Stimulated activated CD4-positive, alpha-beta T cell treated with anti-CD3 and anti-CD28 coated beads, Interleukin-1b, Interleukin-23, amount 100 ng/mL, for 4 hours (primary cell): ENCODE measurements at places on chromosomes 3 and 15.

- DNase-seq: no peak
Observed at GRCh38 chr3:125436921-125437320, 61.8 kb upstream of the ZNF148 start.

GRCh38 chr3:88009066-88009465 is 49.7 kb downstream of the CGGBP1 start:
- no peak for DNase-seq

- no peak for DNase-seq
Observed at GRCh38 chr3:85721409-85722145, 762.8 kb downstream of the CADM2 start.

DNA sequence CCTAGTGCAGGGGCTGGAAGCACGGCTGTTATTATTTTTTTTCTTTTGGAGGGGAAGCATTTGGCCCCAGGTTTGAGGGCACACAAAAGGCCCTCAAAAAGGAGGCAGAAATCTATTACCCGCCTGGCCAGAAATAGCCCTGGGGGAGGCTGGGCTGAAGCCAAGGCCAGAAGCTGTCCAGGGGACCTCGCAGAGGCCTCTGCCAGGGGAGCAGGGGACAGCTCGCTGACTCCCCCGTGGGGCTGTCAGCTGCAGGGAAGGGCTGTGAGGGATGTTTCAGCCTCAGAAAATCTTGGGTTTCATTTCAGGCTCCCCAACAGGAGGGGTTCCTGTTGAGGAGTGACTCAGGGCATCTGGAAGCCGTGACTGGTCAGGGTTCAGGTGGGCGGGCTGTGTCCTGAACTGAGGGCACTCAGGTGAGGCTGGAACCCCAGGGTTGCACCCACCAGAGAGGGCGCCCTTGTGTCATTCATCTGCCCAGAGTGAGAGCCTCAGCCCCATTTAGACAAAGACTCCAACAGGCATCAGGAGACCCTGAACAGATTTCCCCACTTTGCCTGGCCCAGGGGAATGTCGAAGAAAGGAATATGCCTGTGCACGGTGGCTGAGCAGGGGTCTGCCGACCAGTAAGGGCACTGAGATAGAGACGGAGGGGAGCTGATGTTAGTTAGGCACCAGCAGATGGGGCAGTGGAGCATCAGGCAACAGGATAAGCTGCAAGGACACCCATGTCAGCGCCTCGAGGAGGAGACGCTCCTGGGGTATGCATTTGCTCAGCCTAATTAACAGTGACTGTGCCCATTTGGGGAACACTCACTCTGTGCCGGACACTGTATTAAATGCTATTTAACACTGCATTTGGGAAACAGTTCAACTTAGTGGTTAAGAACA is 43.5 kb upstream of the SLC6A11 start:
- DNase-seq: no peak

DNA sequence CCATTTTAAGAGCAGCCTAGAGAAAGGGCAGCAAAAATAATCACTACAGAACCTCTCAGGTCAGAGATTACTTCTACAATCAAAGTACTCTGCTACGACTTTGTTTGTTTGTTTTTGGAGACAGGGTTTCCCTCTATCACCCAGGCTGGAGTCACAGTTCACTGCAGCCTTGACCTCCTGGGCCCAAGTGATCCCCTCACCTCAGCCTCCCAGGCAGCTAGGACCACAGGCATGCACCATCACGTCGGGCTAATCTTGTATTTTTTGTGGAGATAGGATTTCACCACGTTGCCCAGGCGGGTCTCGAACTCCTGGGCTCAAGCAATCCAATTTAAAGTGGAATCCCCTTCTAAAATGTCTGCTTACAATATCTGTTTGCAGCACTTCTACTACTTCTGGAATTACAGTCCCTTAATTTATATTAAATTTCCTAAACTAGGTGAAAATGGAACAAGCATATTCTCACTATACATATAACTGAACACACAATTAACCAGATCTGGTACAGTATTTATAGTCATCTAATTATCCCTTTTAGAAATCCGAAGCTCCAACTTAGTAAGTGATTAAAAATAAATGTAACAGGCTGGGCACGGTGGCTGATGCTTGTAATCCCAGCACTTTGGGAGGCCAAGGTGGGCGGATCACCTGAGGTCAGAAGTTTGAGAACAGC is 4.4 kb downstream of the UACA start:
- no peak for DNase-seq

DNA sequence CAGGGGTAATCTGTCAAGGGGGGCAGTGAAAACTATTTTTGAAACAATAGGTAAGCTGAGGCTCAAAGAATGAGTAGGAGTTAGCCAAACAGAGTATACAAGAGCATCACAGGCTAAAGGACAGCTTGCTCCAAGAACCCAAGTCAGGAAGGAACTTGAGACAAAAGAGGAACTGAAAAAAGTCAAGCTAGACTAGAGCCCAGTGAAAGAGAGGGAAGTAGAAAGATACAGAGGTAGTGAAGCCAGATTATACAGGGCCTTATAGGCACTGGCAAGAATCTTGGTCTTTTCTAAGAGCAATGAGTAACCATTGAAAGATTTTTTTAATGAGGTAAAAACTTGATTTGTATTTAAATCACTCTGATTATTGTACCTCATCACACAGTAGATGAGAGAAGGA is 69.9 kb downstream of the FILIP1L start:
- DNase-seq: no peak

DNA sequence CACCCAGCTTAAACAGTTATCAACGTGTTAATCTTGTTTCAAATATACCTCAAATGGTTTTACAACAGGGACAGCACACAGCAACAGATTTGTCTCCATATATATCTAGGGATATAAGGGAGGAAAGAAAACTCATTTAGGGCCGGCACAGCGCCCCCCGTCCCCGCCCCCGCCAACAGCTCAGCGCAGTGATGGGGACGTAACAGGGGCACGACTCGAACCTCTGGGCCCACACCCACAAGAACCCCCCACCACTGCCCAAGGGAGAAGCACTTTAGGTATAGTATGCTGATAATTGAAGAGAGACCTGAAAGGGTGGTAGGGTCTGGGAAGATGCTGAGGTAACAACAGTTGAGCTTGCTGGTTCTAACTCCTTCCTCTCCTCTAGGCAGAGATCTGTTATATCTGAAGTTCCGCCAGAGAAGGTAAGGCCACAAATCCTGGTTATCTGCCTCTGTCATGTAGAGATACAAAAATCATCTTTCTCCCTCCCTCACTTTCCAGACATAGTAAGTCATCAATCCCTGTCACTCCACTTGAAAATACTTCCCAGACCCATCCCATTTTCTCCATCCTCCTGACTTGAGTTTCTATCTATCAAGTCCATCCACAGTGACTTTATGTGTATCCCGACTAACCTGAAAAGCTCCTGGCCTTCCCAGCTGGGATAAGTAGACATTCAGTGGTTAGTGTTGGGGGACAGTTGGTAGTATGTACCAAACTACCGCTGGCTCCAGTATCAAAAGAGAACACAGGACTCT is 126.9 kb downstream of the PDZRN3 start:
- DNase-seq: no peak

DNA sequence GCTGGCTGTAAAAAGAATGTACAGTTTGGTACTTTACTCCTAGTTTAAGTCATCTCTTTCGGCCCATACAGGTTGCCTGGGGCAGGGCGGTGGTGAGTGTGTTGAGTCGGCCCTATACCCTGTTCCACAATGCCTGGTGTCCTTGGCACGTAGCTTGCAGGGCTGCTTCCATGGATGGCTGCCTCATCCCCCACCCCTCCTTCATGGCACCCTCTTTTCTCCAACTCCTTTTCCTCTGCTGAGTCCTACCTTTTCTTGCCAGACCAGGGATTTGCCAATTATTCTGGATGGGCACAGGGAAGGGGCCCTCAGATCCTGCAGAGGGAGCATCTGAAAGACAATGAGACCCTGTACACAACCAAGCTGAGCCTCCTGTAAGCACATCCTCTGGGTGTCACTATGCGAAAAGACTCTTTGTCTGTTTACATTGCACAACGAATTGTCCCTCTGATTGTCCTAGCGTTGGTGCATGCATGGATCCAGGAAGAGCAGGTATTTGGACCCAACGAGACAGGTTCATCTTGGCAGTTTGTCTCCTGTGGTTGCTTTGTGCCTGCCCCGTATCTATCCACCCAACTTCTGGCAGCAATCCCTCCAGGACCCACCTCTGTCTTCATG is 73.6 kb upstream of the CGNL1 start:
- DNase-seq: no peak

GRCh38 chr15:39682366-39682765 is 100.3 kb downstream of the FSIP1 start:
- no peak for DNase-seq

GRCh38 chr15:62067448-62068044 is 769 bp downstream of the C2CD4A start:
- DNase-seq: peak; percentile 19

DNA sequence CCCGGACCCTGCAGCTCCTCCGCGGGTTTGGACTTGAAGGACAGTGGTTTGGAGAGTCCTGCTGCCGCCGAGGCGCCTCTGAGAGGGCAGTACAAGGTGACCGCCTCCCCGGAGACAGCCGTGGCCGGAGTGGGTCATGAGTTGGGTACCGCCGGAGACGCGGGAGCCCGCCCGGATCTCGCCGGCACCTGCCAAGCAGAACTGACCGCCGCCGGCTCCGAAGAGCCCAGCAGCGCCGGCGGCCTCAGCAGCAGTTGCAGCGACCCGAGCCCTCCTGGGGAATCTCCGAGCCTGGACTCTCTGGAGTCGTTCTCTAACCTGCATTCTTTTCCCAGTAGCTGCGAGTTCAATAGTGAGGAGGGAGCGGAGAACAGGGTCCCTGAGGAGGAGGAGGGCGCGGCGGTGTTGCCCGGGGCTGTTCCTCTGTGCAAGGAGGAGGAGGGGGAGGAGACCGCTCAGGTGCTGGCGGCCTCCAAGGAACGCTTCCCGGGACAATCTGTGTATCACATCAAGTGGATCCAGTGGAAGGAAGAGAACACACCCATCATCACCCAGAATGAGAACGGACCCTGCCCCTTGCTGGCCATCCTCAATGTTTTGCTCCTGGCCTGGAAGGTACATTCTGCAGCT is 634 bp downstream of the MINDY2 start:
- peak; percentile 13 for DNase-seq

DNA sequence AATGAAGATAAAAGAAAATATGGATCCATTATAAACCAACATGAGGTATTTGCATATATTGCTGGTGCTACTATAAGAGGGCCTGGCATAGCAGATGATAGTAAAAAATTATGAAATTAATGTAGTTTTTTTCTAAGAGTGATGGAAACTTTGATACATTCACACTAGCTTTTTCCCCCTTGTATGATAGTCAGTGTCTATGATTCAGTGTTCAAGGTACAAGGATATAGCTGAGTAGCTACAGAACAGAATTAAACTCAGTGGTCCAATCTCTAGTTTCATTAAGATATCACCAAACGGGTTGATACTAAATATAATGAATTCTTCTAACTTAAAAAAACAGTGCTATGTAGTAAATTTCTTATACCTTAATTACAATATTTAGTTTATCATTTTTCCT is 49.9 kb upstream of the XRN1 start:
- DNase-seq: no peak

DNA sequence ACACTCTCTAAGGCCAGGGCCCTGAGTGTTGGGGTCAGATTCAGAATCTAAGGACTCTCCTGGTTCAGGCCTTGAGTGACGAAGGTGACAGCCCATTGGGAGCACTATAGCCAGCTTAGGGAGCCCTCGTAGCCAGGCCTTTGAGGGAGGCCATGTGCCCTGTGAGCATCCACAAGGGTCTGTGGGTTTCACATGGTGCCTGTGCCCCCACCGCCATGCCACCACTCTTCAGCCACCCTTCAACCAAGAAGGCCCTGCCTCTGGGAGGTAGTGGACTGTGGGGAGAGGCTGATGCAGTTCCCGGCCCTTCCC is 37.5 kb downstream of the TSPAN3 start:
- DNase-seq: no peak

- no peak for DNase-seq
Observed at GRCh38 chr3:183327343-183327742, 74.3 kb downstream of the B3GNT5 start.

- DNase-seq: no peak
Observed at GRCh38 chr3:122916580-122916979, 111.0 kb downstream of the SEMA5B start.

DNA sequence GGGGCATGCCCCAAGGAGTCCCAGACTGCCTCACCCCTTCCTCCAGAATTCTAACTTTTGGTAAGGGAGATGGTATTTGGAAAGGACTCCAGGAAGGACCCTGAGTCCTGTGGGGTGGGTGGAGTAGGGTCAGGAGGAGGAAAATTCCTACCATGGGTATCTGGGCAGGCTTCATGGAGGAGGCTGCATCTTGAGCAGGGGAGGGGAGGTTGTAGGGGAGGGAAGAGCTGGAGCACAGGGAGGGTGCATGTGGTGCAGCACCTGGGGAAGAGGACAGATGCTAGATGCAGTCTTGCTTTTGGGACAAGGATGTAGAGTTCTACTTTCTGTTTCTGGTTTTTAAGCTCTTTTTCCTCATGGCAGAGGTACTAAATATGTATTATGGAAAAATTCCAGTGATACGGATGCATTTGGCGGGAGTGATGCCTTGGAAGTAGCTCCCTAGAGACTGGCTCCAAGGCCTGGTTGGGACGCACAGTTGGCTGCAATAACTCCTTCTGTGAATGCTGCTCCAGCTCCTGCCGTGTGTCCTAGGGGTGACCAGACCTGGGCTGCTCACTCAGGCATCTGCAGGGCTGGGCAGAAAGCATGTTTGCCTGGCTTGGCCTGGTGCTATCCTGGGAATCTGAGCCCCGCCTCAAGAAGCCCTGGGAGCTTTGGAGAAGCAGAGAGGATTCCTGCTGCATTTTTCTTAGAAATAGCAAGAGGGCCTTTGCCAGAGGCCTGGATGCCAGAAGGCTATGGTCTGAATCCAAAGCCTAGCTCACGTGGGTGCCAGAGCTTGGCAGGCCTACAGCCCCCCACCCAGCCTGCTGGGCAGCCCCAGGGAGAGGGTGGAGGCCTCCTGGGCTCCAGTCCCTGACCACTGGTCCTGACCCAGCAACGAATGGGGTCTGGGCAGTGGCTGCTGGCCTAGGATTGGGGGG is 10.1 kb downstream of the SEMA3F start:
- no peak for DNase-seq

GRCh38 chr3:79497447-79498111 is 270.2 kb downstream of the ROBO1 start:
- DNase-seq: no peak

DNA sequence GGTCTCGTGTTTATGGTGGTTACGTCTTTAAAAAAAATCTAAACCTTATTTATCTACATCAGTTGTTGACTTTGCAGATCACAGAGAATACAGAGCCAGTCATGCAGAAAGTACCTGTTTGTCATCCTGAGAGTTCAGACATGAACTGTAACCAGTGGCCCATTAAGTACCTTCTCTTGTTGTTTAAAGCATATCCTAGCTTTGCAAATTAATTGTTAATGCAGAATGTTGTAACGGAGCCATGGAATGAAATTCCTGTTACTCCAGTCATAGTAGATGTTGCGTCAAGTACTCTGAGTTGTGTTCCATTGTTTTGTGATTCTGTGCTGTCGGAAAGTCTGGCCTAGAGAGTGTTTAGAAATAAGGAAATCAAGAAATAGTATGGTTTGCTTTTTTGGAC is 205.2 kb downstream of the RBMS3 start:
- DNase-seq: no peak

DNA sequence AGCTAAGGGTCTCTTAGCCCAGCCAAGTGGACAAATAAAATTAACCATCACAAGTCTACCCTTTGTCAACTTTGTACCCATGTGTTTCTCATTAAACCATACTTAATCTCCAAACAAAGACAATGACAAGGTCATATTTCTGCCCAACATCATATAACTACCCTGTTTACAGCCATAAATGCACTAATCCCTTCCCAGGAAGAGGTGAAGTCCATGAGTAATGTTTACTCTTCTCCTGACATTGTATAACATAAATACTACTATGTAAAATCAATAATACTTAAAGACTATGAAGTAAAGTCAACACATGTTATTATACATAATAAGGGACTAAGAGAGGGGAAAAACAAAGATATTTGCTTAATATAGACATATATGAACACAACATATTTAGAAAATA is 38.5 kb upstream of the FAN1 start:
- no peak for DNase-seq
